Tibial nerve (tissue), 4 donors: ENCODE measurements at places on chromosomes 5 and 9. TPM values are rescaled to one million over a fixed set of nuclear protein-coding genes. Genes with fewer than 3 reads are reported as not detected.

HEMGN gene
- total RNA-seq: not detected

- no peak for DNase-seq
Measured at GRCh38 chr5:39657943-39658342, 233.2 kb upstream of the DAB2 start.

DNA sequence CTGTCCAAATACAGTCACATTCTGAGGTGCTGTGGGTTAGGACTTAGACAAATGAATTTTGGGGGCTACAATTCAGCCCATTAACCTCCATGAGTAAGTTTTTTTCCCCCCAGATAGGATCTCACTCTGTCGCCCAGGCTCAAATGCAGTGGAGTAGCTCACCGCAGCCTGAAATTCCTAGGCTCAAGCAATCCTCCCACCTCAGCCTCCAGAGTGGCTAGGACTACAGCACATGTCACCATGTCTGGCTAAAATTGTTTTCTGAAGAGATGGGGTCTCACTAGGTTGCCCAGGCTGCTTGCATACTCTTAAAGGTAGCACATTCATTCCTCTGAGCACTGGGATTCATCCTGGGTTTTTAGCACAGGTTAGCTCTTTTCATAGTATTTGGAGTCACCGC, 22.2 kb downstream of the PPP2CA start:
- DNase-seq: no peak

GRCh38 chr5:64949331-64949730, 180.6 kb downstream of the CWC27 start:
- DNase-seq: no peak
